ENCODE measurements at places on chromosomes 4 and X.

DNA sequence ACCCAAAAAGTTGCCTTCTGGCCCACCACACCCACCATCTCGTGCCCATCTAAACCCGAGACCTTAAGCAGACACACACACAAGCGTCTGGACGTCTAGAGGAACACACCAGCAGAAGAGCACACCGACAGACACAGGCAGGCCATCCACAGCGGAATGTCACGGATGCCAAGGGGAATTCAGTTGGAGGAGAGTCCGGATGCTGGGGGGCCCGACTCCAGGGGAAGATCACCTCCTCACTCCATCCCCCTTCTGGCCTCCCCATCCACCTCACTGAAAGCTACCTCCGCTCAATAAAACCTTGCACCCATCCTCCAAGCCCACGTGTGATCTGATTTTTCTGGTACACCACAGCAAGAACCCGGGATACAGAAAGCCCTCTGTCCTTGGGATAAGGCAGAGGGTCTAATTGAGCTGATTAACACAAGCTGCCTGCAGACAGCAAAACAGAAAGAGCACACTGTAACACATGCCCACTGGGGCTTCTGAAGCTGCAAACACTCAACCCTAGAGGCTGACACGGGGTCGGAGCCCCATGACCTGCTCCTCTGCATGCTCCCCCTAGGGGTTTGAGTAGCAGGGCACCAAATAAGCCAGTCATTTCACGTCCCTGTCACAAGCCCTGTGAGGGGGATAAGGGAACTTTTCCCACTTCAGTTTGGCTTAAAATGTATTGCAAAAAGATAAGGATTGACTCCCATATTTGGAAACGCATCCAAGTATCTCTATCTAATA lies 339.6 kb upstream of the PCDH10 start:
- DNase-seq, result no peak

DNA sequence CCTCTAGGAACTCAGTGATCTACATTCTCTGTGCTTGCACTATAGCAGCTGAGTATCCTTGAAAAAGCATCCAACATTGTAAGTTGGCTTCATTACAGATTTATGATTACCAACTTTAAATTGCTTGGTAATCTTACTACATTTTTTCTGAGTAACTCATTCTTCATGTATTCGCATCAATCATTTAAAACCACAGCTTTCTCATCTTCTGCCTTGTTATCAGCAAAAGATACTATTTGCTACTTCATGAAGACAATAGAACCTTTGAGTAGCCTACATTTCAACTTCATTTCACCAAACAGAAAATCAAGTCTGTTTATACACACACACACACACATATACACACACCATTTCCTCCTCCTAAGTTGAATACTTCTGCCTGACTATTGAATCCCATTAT lies 6.2 kb upstream of the DCAF8L2 start:
- DNase-seq, result no peak

DNA sequence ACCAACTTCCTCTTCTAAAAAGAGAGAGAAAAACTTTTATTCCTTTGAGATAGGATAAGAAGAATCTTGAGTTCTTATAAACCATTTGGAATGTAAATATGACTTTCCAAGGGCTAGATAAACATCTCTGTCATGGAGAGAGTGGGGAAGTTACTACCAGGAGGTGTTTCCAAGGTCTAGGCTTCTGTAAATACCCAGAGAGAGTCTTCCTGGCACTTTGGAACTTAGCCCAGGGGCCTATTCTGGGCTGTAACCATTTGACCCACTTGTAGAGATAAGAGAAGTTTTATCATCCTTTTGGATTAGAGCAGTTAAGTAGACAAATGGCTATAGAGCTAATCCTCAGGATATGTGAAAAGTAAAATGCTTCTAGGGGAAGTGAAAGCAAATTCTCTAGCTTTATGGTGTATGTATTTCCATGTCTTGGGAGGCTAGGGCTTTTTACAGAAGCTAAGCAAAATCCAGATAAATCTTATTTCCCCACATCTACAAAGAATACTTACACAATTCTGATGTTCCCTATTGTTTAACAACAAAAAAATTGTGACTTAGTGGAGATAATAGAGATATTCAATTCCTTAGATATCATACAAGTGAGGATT lies 51.1 kb downstream of the MCUB start:
- DNase-seq, result no peak

DNA sequence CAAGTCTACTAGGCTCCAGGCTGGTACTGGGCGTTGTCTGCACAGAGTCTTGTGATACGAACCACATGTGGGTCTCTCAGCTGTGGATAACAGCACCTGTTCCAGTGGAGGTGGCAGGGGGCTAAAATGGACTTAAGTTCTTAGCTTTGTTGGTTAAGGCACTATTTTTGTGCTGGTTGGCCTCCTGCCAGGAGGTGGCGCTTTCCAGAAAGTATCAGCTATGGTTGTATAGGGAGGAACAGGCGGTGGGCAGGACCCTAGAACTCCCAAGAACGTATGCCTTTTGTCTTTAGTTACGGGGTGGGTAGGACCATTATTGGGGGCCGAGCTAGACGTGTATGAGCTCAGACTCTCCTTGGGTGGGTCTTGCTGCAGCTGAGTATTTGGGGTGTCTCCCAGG lies 1138.4 kb downstream of the PCDH19 start:
- no peak for DNase-seq

DNA sequence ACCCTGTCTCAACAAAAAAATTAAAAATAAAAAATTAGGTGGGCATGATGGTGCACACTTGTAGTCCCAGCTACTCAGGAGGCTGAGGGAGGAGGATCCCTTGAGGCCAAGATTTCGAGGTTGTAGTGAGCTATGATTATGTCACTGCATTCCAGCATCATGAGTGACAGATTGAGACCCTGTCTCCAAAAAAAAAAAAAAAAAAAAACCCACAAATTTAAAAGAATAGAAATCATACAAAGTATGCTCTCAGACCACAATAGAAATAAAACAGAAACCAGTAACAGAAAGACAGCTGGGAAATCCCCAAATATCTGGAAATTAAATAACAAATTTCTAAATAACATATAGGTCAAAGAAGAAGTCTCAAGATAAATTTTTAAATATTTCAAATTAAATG lies 81.0 kb upstream of the HUWE1 start:
- no peak for DNase-seq

- no peak for DNase-seq
Observed at GRCh38 chr4:156329779-156330178, 376.1 kb upstream of the CTSO start.

GRCh38 chr4:14918336-14918735 lies 83.9 kb upstream of the CPEB2 start:
- no peak for DNase-seq

DNA sequence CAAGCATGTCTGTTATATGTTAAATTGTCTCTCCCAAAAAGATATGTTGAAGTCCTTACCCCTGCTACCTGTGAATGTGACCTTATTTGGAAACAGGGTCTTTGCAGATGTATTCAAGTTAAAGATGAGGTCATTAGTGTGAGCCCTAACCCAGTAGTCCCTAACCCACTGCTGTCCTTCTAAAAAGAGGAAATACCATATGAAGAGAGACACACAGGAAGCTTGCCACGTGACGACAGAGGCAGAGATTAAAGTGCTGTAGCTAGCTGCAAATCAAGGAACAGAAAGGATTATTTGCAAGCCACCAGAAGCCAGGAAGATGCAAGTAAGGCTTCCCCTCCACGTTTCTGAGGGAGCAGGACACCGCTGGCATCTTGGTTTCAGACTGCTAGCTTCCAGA lies 150.1 kb downstream of the HNRNPD start:
- DNase-seq, result no peak

- no peak for DNase-seq
Observed at GRCh38 chr4:37365888-37366287, 121.3 kb downstream of the NWD2 start.

GRCh38 chr4:22071749-22072148 lies 123.2 kb upstream of the KCNIP4 start:
- no peak for DNase-seq

- no peak for DNase-seq
Observed at GRCh38 chr4:104649631-104650030, 154.9 kb upstream of the CXXC4 start.

All from cortex of kidney (tissue), 1 donor.